ENCODE measurements at places on chromosomes 12 and 14.

DNA sequence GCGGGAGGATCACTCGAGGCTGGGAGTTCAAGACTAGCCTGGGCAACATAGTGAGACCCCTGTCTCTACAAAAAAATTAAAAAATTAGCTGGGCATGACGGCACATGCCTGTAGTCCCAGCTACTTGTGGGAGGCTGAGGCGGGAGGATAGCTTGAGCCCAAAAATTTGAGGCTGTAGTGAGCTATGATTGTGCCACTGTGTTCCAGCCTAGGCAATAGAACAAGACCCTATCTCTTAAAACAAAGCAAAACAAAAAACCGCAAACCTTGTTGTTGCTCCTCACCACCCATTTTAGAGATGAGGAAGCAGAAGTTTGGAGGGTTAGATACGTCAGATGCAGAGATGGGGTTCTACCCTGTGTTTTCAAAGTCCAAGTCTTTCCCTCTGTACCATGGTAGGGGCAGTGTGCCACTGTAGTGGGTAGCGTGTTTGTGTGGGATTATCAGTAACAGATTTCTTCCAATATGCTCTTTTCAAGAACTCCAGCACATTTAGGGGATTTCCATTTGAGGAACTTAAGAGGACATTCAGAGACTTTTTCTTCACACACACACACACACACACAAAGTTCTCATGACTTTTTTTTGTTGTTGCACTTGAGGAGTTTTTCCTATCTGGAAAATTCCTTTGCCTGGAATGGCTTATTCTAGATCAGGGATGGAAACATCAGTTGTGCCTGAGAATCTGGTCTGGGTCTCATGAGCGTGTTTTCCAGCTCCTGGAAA lies 186.5 kb downstream of the CHST11 start:
- no peak for DNase-seq

- DNase-seq, result peak; percentile 67
Observed at GRCh38 chr12:124938587-124938986, 24.1 kb upstream of the UBC start.

DNA sequence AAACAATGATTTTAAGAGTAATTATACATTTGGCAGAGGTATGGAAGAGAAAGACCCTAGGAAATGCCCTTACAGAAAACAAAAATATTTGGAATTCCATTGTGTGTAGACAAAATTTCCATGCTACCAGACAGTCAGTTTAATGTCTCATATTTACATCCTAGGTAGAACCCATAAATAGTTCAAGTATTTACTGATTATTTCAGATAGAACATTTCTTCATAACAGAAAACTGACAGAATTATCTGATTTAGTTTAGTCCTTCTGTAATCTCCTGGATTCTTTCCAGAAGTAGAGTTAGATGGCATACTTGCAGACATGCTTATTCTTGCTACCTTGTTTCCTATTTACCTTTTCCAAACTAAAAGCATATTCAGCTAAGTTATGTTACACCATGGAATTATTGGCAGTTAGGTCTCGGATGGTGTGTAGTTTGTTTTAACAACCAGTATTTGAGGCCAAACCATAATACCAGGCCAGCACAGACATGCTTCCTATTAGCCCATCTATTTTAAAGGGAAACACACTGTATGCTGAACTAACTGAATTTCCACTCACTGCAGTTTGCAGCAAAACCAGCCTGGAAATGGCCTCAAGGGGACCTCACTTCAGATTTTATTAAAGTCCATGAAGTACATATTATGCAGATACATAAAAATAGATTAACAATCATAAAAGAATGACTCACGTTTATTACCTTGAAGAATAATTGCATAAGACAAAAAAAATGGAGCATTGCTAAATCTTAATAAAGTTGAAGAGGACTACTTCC lies 126.6 kb upstream of the LRIG3 start:
- no peak for DNase-seq

DNA sequence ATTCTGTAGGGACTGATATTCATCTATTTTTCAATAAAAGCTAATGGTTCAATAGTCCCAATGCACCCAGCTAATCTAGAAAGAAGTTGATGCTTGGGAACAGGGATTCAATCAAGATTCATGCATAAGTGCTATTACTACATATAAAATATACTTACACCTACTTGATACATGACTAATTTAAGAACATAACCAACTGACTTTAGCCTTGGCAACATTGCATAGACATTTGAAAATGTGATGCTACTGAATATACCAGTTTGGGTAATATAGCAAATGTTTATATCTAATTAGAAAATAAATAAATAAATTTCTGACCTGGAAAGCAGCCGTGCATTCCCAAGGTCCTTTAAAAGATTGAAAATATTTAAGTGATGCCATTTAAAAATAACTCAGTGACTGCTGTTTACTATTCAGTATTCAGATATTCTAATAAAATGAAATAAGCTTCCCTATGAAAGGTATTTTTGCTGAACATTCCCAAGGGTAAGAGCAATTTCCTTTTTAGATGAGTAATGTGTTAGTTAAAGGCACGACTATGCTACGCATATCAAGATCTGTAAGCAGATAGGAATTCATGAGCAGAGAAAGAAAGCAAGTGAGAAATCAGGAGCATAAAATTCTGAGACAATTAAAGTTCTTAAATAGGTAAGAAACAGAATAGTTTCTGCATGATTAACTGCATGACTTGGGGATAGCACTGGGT lies 160.6 kb upstream of the SYT1 start:
- no peak for DNase-seq

DNA sequence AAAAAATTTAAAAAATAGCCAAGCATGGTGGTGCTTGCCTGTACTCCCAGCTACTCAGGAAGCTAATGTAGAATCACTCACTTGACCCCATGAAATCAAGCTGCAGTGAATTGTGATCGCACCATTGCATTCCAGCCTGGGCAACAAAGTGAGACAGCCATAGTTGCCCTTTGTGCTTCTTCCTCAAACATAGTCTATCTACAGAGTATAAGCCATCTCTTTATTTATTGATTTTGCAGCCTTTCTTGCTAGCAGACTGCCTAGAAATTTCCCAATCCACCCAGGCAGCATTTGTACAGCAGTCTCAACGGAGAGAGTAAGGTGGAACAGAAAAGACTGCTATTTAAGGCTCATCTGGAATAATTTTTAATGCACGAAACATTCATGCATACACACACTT lies 68.8 kb downstream of the IPO8 start:
- no peak for DNase-seq

DNA sequence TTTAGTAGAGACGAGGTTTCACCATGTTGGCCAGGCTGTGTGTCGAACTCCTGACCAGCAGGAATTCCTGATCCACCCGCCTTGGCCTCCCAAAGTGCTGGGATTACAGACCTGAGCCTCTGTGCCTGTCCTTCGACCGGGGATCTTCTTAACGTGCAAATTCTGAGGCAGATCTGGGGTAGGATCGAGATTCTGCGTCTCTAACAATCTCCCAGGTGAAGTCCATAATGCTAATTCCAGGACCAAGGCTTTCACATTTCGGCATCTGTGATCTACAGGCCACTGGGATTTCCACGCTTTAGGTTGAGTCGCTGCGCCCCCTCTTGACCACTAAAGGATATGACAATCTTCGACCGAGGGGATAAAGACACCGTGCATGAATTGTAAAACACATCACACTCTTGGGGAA lies 24.8 kb downstream of the FOS start:
- no peak for DNase-seq

GRCh38 chr14:88775532-88775931 lies 17.2 kb downstream of the EML5 start:
- DNase-seq, result no peak

GRCh38 chr12:68435816-68436215 lies 103.7 kb upstream of the MDM1 start:
- DNase-seq, result no peak

DNA sequence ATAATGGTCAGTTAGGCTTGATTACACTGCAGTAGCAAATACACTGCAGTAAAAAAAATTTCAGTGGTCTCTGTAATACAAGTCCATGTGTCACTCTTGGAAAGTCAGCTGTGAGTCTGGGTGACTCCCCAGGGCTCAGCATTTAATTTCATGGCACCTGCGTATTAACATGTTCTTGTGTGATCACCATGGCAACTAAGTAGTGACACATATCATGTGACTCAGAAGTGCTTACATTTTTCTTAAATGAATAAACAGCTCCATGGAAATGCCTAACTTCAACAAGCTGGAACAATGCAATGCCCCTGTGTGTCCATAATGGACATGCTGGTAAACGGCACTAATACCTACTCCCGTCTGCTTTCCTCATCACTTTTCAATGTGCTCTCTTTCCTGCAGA lies 88.5 kb upstream of the ANO4 start:
- peak; percentile 23 for DNase-seq

DNA sequence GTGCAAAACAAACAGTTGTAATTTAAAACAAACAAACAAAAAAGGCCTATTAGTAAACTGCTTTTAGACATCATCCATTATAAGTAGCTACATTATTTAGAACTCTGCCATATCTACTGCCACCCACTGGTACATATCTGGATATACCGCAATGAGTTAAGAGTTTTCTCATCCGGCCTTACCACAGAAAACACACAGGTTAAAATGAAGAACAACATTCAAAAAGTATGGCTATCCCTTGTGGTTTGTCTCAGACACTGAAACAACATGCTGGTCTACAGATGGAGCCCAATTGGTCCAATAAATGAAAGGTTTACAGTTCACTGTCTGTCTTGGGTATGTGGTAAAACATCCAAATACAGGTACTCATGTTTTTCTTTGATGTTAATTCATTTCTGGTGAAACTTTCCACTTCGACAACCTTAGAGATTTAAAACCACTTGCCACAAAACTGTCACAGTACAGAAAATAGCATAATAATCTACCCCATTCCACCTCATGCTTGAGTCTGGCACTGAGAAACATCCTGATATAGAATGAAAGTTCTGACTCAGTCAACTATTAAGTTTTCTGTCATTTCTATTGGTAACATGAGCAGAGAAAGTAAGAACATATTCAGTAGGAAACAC lies 354.3 kb downstream of the CEP128 start:
- no peak for DNase-seq

- DNase-seq, result no peak
Observed at GRCh38 chr14:81633496-81633895, 99.8 kb upstream of the SEL1L start.
